GM23338 (cell line): ENCODE measurements at places on chromosomes 11 and 22. TPM values are rescaled to one million over a fixed set of nuclear protein-coding genes. Genes with fewer than 3 reads are reported as not detected.

GRCh38 chr11:35641171-35641897 is 21.2 kb upstream of the TRIM44 start:
- no peak for DNase-seq
- H3K27me3 ChIP-seq: no peaks in the 10 kb centered on the region
- no peaks in the 10 kb centered on the region for H3K36me3 ChIP-seq
- H3K4me3 ChIP-seq: no peak overlapping the region
- peaks cover 20% of the 10 kb centered on the region for H3K4me1 ChIP-seq

DNA sequence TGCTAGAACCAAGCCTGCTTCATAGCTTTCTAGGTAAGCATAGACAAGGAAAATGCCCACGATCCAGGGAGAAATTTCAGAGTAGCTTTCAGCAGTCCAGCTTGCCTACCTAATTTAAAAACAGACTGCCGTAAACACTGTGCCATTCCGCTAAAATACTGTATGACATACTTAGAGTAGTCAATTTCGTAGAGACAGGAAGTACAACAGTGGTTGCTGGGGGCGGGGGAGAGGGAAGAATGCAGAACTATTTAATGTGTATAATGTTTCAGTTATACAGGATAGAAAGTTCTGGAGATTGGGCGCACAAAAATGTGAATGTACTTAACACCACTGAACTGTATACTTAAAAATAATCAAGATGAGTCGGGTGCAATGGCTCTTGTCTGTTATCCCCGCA is 56.7 kb downstream of the C11orf58 start:
- H3K4me1 ChIP-seq: no peaks in the 10 kb centered on the region
- DNase-seq: no peak
- no peak overlapping the region for H3K27ac ChIP-seq
- H3K27me3 ChIP-seq: no peaks in the 10 kb centered on the region
- H3K4me3 ChIP-seq: no peak overlapping the region

DNA sequence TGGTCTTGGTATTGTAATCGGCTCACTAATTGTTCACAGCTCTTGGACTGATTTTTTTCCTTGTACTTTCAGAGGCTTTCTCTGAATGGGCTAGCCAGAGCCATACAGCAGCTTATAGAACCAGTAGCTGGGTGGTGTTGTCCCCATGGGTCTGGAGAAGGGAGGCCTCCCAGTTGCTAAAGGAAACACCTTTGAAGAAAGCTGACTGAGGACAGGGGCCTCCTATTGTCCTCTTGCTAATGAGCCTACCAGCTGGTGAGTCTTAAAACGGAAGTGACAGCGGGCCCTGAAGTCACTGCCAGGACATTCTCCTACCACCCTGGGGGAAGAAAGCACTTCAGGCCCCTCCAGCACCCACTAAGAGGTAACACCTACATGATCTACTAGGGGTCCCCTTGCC is 9.9 kb downstream of the FADS3 start:
- H3K27ac ChIP-seq: no peak overlapping the region
- no peaks in the 10 kb centered on the region for H3K27me3 ChIP-seq
- peaks cover 18% of the 10 kb centered on the region for H3K4me1 ChIP-seq
- peak; percentile 78 for DNase-seq

Gene NAV2
- total RNA-seq: 42.3 and 45.0 TPM in 2 replicates

DNA sequence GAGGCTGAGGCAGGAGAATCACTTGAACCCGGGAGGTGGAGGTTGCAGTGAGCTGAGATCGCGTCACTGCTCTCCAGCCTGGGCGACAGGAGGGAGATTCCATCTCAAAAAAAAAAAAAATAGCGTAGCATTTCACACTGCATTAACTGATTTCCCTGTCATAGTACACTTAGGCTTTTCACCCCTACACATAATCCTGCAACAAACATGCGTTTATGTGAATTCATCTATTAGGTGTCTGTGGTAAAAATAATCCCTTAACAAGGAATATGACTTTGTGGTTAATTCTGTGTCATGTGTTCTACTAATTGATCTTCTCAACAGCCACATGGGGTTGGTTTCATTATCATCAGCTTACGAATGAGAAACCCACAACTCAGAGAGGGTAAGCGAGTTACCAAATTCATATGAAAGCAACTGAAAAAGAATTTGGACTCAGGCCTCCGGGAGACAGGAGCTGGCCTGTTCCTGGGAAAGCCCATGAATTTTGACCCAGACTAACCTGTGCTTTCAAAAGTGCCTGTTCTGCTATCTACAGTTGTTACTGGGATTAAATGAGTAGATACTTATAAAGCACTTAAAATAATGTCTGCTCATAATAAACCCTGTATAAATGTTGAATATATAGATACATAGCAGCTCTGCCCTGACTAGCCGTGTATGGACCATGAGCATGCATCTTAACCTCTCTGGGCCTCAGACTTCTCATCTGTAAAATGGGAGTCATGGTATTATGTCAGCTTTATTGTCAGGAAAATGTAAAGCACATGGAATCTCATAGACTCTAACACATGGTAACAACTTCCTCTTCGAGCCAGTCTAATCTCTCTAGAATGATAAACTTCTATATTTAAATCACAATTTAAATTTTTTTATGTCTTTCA is 36.6 kb downstream of the KCNJ1 start:
- H3K27ac ChIP-seq: no peak overlapping the region
- H3K27me3 ChIP-seq: no peaks in the 10 kb centered on the region
- DNase-seq: no peak
- H3K36me3 ChIP-seq: no peaks in the 10 kb centered on the region
- peaks cover 13% of the 10 kb centered on the region for H3K4me1 ChIP-seq
- H3K4me3 ChIP-seq: no peak overlapping the region
